ENCODE measurements at places on chromosomes 2 and 18.
A peak's percentile ranks its signal among the peaks of the same experiment; 100 is the strongest.

DNA sequence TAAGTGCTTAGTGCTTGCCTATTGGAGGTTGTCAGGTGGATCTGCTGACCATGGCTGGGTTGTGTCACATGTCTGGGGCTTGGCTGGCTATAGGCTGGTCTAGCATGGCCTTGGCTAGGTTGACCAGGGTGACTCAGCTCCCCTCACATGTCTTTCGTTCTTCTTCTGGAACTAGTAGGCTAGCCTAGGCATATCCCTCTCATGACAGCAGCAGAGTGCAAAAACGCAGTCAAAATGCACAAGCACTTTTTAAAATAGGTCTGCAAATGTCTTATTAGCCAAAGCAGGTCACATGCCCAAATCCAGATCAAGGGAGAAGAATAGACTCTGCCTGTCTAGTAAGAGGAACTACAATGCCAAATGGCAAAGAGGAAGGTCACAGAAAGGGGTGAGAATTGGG, 179.7 kb upstream of the ACVR2A start:
- DNase-seq = no peak

GRCh38 chr18:31500051-31500688, 2.2 kb downstream of the DSG2 start:
- peak; percentile 42 for DNase-seq

GRCh38 chr2:203743441-203743981, 37.1 kb downstream of the CD28 start:
- DNase-seq = no peak

- no peak for DNase-seq
Observed at GRCh38 chr2:8053216-8053615, 628.6 kb upstream of the ID2 start.

- no peak for DNase-seq
Observed at GRCh38 chr2:3214065-3214464, 163.6 kb downstream of the EIPR1 start.

DNA sequence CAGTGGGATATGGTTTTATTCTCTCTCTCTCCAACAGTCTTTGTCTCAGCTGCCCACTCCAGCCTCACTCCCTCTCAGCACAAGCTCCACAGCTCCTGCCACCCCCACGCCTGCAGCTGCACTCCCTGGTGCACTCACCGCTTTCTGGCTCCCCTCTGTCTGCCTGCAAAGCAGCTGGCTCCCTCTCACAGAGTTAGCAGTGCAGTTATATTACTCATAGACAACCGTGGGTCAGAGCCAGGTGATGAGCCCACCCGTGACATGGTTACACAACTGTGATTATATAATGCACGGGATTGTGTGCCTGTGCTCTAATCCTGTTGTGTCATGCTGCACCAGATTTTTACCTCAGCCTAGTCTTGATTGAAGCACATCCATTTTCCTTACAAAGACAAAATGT, 276.9 kb upstream of the CHAC2 start:
- DNase-seq = no peak

GRCh38 chr2:8489221-8489620, 192.6 kb upstream of the ID2 start:
- no peak for DNase-seq

- no peak for DNase-seq
Observed at GRCh38 chr18:37845498-37845897, 279.9 kb upstream of the CELF4 start.

DNA sequence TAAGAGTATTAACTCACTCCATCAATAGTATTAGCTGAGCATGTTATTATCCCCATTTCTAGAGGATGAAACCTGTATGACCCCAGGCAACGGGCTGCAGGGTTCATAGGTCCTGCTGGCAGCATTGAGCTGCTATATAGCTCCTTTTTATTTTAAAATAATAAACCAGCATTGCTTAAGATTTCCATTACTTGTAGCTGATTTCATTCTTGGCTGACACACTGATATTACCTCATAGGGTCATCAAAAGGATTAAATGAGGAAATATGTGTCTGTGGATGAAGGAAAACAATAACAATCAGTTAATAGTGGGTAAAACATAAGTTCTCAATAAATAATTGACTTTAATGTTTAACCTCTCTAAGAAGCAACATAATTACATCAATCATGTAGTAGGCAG, 48.3 kb upstream of the NRP2 start:
- DNase-seq = no peak

GRCh38 chr2:225019105-225019504, 23.2 kb downstream of the DOCK10 start:
- DNase-seq = no peak

DNA sequence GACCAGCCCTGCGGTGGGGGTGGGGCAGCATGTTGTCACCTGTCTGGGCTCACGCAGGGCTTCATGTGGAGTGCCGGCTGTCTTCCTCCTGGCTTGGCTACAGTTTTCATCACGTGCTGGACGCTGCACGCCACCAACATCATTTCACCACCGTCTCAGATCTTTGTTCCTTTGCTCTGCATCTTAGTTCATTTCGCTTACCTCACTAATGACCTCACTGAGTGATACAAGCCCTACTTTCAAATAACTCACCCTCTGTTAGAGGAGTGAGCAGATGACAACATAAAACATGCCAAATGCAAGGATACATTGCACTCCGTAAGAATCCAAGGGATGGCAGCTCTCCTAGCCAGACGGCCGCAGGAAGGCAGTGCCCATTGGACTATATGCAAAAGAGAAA, 527.5 kb downstream of the GALR1 start:
- no peak for DNase-seq

DNA sequence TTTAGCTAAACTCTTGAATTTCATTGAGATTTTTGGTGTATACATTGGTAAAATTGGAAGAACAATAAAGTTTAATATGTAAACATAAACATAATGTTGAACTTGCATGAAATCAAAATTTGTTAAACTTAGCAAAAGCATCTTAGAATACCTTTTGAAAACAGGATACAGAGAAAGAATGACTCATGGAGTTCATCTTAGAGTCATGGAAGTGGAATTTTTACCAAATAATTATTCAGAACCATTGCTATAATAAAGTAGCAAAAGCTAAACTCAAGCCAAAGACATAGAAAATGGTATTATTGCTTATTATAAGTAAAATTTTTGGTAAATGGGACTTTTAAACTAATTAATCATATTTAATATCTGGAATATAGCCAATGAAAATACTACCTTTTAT, 841.6 kb upstream of the SLC39A10 start:
- no peak for DNase-seq

DNA sequence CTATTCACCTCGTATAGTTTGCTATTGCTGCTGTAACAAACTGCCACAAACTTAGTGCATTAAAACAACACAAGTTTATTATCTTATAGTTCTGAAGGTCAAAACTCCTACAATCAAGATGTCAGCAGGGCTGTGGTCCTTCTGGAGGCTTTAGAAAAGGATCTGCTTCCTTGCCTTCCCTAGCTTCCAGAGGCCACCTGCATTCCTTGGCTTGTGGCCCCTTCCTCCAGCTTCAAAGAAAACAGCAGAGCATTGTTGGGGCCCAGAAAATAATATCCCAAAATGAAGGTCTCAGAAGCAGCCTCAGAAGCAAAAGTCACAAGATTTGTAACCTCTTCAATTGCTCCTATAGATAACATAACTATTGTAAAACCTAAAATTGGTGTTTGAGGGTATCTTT, 100.6 kb downstream of the HNRNPLL start:
- no peak for DNase-seq

DNA sequence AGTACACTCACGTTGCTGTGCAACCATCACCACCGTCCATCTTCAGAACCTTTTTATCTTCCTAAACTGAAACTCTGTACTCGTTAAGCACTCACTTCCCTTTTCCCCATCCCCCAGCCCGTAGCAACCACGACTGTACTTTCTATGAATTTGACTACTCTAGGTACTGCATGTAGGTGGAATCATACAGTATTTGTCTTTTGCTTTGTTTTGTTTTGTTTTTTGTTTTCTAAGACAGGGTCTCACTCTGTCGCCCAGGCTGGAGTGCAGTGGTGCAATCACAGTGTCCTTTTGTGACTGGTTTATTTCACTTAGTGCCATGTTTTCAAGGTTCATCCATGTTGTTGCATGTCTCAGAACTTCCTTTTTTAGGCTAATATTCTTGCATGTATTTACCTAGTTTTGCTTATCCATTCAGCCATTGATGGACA, 7.0 kb upstream of the TYMS start:
- no peak for DNase-seq

DNA sequence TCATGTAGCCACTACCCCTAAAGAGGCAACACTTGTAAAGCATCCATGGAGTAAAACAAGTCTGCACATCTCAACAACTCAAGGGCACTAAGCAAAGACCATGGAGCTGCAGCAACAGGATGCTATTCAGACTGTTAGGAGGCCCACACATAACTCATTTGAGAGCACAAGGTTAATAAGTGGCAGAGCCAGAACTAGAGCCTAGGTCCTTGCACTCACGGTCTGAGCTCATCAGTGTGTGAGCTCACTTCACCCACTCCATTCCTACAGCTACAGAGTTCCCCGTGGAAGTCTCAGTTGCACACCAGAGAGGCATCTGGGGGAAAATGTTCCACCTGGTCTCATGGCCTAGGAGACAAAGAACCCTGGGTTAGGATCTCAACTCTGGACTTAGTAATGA, 35.0 kb downstream of the TTC32 start:
- DNase-seq = no peak

DNA sequence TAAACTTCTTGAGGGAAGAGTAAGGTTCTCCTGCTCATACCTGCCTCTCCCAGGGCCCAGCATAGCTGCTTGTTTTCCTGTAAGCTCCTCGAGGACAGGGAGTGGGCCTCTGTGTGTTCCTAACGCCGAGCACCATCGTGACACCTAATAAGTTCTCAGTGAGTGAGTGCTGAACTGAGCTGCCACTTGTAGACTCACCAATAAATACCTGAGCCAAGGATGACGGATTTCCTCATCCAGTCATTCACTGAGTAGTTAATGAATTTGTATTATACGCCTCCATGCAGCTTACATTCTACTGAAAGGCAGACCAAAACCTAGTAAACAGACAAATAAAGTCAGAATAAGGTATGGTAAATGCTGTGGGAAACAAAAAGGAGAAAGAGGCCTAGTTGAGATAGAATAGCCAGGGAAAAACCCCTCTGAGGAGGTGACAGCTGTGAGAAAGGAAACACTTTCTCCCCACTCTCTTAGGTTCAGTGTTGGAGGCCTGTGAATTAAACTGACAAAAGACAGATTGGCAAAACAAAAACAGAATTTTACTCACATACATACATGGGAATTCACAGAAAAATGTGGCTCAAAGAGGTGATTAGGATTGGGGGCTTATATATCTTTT, 138.6 kb downstream of the B3GNT2 start:
- no peak for DNase-seq

GRCh38 chr18:36638224-36638623, 190.6 kb downstream of the TPGS2 start:
- peak; percentile 49 for DNase-seq

DNA sequence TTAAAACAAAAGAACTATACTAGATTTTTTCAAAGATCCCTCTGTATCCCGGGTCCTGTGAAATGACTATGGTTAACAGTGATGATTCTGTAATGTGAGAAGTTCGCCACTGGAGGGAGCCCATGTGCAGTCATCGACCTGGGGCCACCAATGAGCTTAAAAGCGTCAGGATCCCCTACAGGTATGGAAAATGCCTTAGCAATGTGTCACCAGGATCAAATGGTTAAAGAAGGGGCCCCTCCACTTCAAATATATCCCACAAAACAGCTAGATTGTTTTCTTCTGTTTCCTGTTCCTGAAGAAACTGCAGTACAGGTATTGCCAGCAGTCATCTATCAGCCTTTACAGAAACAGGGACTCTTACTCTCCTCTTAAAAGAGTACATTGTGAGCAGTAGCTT, 15.3 kb downstream of the CHRNA1 start:
- no peak for DNase-seq

GRCh38 chr2:198098918-198099317, 294.5 kb downstream of the PLCL1 start:
- no peak for DNase-seq

- no peak for DNase-seq
Observed at GRCh38 chr18:79871481-79872091, 73.8 kb downstream of the KCNG2 start.

GRCh38 chr2:198135481-198135934, 331.1 kb downstream of the PLCL1 start:
- no peak for DNase-seq

DNA sequence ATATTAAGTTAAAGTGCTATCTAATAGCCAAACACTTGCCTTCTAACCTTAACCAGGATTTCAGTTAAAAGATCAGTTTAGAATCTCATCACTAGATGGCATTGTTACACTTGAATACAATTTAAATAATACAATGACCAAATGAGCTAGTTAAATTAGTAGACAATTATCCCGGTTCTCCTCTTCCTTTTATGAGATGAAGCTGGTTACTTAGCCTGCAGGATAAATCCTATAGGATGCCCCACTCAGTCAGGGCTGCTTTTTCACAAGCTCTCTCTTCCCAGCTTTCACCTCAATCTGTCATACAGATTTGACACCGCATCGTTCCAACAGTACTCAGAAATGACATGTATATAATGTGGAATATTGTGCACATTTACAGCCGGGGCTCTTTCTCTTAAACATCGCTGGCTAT, 678.8 kb downstream of the KCNJ3 start:
- no peak for DNase-seq

GRCh38 chr2:45978302-45978859, 318.8 kb upstream of the EPAS1 start:
- DNase-seq = no peak

DNA sequence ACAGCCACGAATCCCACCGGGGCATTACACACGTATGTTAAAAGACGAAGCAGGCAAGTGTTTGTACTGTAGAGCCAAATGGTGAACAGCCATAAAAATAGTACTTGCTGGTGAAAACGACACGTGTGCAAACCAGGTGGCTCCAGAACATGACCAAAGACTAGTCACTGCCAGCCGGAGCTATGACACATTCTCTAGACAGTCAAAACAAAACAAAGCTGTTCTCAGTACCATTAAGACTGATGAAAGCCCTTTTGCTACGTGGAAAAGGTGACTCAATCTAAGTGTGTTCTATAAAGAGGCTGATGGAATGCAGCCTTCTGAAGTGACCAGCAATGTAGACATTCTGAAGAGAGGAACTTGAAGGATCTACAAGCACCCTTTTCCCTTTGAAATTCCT, 367.7 kb upstream of the NETO1 start:
- DNase-seq = no peak

DNA sequence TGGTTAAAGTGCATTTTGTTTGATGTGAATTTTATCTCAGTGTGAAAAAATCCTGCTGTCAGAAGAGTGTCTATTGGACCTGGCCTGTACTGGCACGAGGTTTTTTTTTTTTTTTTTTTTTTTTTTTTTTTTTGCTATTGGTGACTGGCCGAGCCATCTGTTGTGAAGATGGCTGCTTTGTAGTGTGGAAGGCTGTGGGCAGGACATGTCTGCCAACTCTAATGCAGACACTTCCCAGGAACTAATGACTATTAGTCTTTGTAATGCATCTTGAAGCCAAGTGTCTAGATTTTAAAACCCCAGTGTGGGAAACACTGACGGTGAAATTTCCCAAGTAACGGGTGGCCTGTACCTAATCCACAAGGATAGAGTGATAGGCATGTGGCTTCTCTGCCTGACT, 34.3 kb downstream of the ZAP70 start:
- DNase-seq = no peak

- no peak for DNase-seq
Observed at GRCh38 chr2:239390546-239391285, 10.1 kb downstream of the HDAC4 start.

Data from GM19239 (cell line).